ENCODE measurements at places on chromosomes 11 and 22.

DNA sequence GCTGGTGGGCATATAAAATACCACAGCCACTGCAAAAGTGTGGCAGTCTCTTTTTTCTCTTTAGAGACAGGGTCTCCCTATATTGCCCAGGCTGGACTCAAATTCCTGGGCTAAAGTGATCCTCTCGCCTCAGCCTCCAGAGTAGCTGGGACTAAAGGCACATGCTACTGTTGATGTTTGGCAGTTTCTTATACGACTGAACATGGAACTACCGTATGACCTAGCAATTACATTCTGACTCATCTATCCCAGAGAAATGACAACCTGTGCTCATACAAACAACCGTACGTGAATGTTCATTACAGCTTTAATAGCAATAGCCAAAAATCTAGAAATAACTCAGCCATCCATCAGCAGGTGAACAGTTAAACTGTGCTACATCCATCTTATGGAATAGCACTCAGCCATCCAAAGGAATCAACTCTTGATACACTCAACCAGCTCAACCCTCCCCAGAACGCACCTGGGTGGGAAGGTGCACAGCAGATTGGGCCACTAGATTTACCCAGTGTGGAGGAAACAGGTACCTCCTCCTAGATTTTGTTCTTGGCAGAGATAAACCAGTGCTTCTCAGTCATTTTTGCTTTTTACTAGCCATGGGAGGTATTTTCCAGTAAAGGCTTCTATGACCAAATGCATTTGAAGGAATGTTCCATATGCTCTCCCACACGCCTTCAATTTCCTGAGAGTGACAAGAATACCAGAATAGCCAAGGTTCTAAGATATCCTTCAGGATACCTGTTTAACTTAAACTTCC is 130.5 kb downstream of the MED15 start:
- peaks cover 11% of the 10 kb centered on the region for H3K27me3 ChIP-seq
- no peak overlapping the region for H3K27ac ChIP-seq
- no peaks in the 10 kb centered on the region for H3K36me3 ChIP-seq
- DNase-seq = no peak
- H3K4me1 ChIP-seq = no peaks in the 10 kb centered on the region
- H3K4me3 ChIP-seq = no peak overlapping the region

- peak overlapping the region; percentile 92 for H3K27ac ChIP-seq
- H3K4me1 ChIP-seq = peaks cover 53% of the 10 kb centered on the region
- DNase-seq = peak; percentile 78
- H3K4me3 ChIP-seq = peak overlapping the region; percentile 84
Observed at GRCh38 chr11:66068923-66069714, 953 bp upstream of the PACS1 start.

GRCh38 chr11:76567261-76567660 is 103.3 kb downstream of the LRRC32 start:
- no peak overlapping the region for H3K27ac ChIP-seq
- peaks cover 7% of the 10 kb centered on the region for H3K27me3 ChIP-seq
- no peak overlapping the region for H3K4me3 ChIP-seq
- DNase-seq = no peak

DNA sequence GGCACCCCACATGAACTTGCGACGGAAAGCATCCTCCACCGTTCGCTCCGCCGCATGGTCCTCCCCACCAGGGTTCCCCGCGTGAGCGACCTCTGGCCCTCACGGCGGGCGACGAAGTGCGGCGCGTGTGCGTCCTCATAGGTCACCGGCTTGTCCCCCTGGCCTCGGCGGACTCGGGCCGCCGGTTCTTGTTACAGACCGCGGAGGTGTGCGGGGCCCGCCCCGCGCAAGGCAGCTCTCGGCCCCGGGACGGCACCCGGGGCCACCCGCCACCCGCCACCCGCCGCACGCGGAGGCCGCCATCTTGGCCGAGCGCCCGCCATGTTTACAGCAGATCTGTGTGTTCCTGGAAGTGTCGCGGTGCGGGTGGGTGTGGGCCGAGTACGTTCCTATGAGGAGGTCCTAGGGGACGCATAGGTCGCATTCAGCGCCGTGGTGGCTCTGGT is 3.5 kb upstream of the IFITM2 start:
- H3K36me3 ChIP-seq = peaks cover 12% of the 10 kb centered on the region
- H3K27ac ChIP-seq = no peak overlapping the region
- peaks cover 9% of the 10 kb centered on the region for H3K27me3 ChIP-seq
- no peak for DNase-seq
- peaks cover 29% of the 10 kb centered on the region for H3K4me1 ChIP-seq

DNA sequence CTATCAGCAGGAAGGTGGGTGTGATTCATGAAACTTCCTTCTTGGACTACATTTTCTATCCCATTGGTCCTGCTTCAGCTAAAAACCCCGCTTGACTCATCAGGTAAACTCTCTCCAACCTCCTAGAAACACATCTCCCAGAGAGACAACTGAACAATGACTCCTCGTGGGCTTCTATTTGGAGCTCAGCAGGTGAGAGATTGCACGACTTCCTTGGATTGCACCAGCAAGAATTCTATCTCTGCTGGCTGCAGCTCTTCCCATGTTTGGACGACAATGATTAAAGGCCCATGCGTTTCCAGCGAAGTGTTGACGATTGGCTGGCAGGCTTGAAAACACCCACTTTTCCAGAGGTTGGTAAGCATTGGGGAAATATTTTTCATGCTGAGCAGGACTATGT is 216.1 kb upstream of the NTM start:
- no peaks in the 10 kb centered on the region for H3K27me3 ChIP-seq
- H3K4me3 ChIP-seq = no peak overlapping the region
- H3K4me1 ChIP-seq = no peaks in the 10 kb centered on the region

DNA sequence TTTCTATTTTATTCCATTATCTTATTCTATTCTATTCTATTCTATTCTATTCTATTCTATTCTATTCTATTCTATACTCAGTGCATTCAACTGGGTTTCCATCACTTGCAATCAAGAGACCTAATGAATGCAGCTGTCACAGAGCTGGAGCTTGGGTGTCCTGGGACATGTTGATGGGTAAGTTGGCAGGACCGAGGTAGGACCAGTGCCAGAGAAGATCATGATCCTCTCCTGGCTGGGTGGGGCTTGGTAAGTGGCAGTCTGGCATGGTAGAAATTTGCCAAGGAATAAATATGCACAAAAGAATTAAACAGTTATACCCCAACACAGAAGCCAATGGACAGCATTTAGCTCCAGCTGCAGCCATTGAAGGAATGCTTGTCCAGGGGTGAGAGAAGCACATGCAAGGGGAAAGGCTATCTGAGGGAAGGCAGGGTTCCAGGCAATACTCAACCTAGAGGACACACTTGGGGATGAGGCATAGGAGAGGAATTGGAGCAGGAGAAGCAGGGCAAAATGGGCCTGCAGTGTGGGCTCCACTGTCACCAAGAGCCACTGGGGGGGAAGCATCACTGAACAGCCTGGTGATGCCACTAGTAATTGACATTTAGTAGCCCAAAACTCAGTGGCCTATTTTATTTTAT is 97.0 kb upstream of the CD82 start:
- no peak overlapping the region for H3K27ac ChIP-seq
- H3K4me3 ChIP-seq = no peak overlapping the region
- peaks cover 6% of the 10 kb centered on the region for H3K27me3 ChIP-seq
- no peaks in the 10 kb centered on the region for H3K4me1 ChIP-seq
- DNase-seq = no peak

DNA sequence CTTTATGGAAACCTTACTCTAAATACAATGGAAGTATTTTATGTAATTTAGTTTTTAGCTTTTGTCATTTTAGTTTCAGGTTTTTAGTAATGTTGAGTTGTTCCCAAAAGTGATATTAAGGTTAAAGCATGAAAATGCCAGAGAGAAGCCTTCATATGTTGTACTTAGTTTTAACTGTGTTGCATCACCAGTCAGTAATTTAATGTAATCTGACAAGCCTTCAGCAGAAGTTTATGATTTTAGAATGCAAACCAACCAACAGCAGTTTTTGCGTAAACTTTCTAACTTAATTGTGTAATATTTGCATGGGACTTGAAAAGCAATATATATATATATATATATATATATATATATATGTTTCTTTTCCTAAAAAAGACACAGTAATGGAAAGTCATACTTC is 110.6 kb downstream of the MSANTD4 start:
- H3K27me3 ChIP-seq = no peaks in the 10 kb centered on the region
- no peak overlapping the region for H3K27ac ChIP-seq
- no peaks in the 10 kb centered on the region for H3K36me3 ChIP-seq
- H3K4me1 ChIP-seq = no peaks in the 10 kb centered on the region
- no peak for DNase-seq

DNA sequence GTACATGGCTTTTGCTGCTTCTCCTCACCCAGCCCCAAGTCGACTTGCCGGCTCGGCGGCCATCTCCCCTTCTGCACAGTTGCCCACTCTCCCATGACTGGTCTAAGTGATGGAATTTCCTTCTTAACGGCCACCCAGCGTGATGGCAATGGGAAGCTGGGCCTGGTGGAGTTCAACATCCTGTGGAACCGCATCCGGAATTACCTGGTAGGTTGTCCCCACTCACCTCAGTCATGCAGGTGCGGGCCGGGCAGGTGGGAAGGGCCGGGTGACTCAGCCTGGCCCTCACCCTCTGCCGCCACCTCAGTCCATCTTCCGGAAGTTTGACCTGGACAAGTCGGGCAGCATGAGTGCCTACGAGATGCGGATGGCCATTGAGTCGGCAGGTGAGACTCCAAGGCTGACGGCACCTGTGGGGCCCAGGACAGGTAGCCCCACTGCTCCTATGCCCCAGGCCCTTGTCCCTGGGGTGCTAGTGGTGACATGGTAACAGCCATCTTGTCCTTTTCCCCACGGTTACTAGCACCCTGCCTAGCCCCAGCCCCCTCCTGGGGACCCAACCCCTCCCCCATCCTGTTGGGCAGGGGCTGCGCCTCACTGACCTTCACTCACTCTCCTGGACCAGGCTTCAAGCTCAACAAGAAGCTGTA is 28.1 kb downstream of the CAPN1 start:
- no peaks in the 10 kb centered on the region for H3K27me3 ChIP-seq
- no peak for DNase-seq
- no peak overlapping the region for H3K4me3 ChIP-seq
- peaks cover 11% of the 10 kb centered on the region for H3K4me1 ChIP-seq

DNA sequence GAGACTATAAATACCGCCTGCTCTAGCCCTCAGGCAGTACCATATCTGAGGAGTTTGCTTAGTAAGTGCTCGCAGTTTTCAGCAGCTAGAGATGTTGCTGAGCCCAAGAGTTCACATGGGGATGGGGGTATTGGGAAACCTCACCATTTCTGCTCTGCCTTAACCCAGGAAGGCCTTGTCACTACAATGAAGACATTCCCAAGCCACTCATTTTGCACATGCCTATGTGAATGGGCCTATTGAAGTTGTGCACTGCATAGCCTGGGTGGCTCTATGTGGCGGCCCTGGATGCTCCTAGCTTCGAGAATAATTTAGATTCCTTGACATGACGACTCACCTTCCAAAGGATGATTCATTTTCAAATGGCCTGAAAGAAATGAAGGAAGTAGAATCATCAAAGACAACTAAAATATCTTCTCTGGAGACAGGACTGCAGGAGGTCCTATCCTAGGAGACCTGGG is 163.4 kb downstream of the ADAMTS15 start:
- peaks cover 2% of the 10 kb centered on the region for H3K27me3 ChIP-seq
- H3K27ac ChIP-seq = no peak overlapping the region
- no peaks in the 10 kb centered on the region for H3K36me3 ChIP-seq

DNA sequence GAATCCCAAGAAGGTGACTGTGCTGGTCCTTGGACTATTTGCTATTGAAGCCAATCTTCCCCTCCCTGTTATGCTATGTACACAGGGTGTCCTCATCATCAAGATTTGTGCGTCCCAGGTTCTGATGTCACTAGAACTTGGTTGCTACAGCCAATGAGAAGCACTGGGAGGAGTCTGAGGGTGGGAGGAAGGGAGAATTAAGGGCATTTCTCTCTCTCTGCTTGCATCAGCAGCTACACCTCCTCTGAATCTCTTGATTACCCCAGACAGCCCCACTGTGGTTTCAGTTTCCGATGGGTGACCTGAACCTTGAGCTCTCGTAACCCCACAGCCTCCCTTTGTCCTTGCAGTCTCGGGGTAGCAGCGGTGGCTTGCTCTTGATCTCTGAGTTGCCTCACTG is 212.4 kb upstream of the SESN3 start:
- peaks cover 13% of the 10 kb centered on the region for H3K4me1 ChIP-seq
- no peak overlapping the region for H3K27ac ChIP-seq
- H3K36me3 ChIP-seq = no peaks in the 10 kb centered on the region

DNA sequence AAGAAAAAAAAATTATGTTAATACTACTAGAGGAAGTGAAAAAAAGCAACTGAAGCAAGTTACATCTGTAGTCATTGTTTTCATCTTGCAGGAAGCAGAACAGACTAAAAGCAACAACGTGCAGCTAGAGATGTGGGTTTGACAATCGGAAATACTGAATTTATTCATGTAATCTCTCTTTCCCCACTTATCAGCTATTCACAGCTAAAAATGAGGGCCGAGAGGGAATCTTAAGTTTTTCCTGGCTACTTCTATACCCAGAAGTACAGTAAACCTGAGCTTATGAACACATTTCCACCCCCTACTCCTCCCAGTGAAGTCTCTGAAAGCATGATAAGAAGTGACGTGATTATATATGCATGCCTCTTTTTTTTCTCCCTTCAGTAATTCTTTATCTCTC is 116.5 kb downstream of the SPON1 start:
- H3K4me1 ChIP-seq = peaks cover 39% of the 10 kb centered on the region
- H3K36me3 ChIP-seq = no peaks in the 10 kb centered on the region
- peak overlapping the region; percentile 28 for H3K4me3 ChIP-seq
- no peak for DNase-seq

- peak overlapping the region; percentile 78 for H3K4me3 ChIP-seq
- peak overlapping the region; percentile 91 for H3K27ac ChIP-seq
- H3K4me1 ChIP-seq = peaks cover 88% of the 10 kb centered on the region
- no peaks in the 10 kb centered on the region for H3K27me3 ChIP-seq
- H3K36me3 ChIP-seq = no peaks in the 10 kb centered on the region
Observed at GRCh38 chr22:23220485-23221350, 40.4 kb downstream of the BCR start.

GRCh38 chr22:48210198-48210580 is 1447.7 kb downstream of the TBC1D22A start:
- H3K27ac ChIP-seq = no peak overlapping the region
- DNase-seq = peak; percentile 37
- H3K4me3 ChIP-seq = no peak overlapping the region
- H3K27me3 ChIP-seq = no peaks in the 10 kb centered on the region

GRCh38 chr11:11931461-11932055 is 76.9 kb downstream of the DKK3 start:
- peak; percentile 68 for DNase-seq
- peaks cover 56% of the 10 kb centered on the region for H3K36me3 ChIP-seq
- no peaks in the 10 kb centered on the region for H3K27me3 ChIP-seq

DNA sequence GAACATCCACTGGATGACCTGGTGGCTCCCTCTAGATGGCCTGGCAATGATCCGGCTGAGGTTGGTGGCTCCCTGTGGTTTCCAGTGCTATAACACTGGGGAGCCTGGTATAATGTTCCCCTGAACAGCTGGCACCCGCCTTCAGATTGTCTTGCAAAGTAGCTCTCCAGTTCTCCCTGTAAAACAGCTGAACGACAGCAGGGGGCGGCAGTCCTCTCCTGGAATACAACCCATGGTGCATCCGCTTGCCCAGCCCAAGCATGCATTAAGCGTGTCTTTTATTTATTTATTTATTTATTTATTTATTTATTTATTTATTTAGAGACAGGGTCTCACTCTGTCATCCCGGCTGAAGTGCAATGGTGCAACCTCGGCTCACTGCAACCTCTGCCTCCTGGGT is 258.9 kb downstream of the BUD13 start:
- H3K4me3 ChIP-seq = no peak overlapping the region
- peaks cover 2% of the 10 kb centered on the region for H3K27me3 ChIP-seq
- no peaks in the 10 kb centered on the region for H3K4me1 ChIP-seq
- H3K36me3 ChIP-seq = no peaks in the 10 kb centered on the region
- H3K27ac ChIP-seq = no peak overlapping the region
- DNase-seq = peak; percentile 68
